Activated T-cell treated with anti-CD3 and anti-CD28 coated beads for 4 hours (primary cell): ENCODE measurements at places on chromosomes 3 and 15.

- DNase-seq = no peak
These were observed 11.7 kb upstream of the SEMA3B start for GRCh38 chr3:50256978-50257890.

GRCh38 chr3:40720341-40720740 is 195.6 kb downstream of the ZNF621 start:
- no peak for DNase-seq

DNA sequence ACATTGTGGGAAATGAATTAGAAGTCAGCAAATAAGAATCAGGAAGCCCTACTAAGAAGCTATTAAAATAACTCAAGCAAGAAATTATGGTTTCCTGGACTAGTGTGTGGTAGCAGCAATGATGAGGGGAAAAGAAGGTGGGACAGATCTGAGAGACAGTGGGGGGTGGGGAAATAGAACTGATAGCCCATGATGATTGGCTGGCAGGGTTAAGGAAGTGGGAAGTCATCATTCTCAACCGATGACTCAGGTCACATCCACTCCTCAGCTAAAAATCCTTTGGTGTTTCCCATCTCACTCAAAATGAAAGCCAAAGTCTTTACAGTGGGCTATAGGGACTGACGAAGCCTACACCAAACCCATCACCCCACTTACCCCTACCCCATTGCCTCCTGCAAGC is 153.9 kb upstream of the ARHGEF26 start:
- DNase-seq = no peak

GRCh38 chr15:51844747-51845426 is 15.4 kb downstream of the TMOD3 start:
- no peak for DNase-seq

DNA sequence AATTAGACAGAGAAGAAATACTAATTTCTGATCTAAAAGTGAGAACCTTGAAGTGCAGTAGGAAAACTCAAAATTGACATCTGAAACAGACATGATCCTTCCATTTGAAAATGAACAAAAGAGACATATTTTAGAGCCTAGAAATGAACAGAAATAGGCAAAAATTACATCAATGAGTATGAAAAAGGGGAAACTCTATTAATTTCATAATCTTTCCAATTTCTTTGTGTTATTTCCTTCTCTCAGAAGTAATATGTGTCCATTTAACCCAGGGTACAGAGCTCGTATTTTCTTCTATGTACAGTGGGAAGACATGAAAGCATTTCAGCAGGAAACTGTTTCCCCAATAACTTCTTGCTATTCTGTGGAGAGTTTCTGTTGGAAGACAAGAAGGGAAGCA is 263.1 kb downstream of the CGGBP1 start:
- no peak for DNase-seq

DNA sequence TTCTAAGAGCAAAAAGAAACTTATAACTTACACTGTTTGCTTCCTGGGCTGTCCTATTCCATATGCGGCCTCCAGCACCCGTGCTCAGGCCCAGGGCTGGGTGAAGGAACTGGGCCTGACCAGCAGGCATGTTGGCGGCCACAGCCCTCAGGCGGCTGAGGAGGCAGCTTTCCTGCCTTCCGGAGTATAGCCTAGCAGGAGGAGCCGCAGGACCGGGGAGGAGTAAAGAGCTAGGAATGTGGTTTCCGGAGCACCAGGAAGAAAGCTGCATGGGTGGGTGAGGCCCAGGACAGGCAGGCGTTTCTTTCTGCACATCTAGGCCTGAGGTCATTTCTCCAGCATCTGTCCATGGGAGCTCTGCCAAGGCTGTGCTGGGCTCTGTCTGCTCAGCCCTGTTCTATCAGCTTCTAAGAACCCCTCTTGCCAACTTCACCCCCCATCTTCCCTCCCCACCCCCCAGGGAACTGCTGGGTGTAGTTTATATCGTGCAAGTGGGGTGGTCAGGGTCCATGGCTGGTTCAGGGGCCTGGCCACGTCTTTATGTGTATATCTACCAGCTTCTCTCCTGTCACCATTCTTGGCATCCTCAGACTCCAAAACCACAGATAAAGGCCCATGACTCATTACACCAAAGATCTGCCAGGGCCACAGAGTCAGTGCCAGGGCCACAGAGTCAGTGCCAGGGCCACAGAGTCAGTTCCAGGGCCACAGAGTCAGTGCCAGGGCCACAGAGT is 7.8 kb upstream of the KIF7 start:
- DNase-seq = no peak

GRCh38 chr3:14031271-14031670 is 93.4 kb downstream of the CHCHD4 start:
- DNase-seq = no peak

- DNase-seq = no peak
These were observed 23.2 kb downstream of the RLBP1 start for GRCh38 chr15:89198196-89198595.

- DNase-seq = no peak
These were observed 53.0 kb downstream of the ARHGEF3 start for GRCh38 chr3:56748663-56749231.

GRCh38 chr3:33008282-33008681 is 56.8 kb downstream of the CCR4 start:
- no peak for DNase-seq

DNA sequence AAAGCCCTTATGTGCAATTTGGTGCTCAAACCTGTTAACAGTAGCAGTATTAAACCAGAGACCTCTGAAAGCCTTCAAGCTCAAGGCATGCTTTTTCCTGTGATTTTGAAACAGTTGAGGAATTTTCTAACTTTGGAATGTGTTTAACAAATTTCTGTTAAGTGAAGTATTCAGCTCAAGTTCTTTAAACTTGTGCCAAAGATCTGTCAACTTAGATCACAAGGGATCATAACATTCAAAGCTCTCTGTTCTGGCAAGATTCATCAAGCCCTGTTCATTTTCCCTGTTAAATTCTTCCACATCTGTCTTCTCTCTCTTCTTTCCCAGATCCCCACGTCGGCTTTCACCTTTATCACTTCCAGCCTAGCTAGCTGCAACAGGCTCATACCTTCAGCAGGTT is 28.8 kb upstream of the RYK start:
- no peak for DNase-seq

DNA sequence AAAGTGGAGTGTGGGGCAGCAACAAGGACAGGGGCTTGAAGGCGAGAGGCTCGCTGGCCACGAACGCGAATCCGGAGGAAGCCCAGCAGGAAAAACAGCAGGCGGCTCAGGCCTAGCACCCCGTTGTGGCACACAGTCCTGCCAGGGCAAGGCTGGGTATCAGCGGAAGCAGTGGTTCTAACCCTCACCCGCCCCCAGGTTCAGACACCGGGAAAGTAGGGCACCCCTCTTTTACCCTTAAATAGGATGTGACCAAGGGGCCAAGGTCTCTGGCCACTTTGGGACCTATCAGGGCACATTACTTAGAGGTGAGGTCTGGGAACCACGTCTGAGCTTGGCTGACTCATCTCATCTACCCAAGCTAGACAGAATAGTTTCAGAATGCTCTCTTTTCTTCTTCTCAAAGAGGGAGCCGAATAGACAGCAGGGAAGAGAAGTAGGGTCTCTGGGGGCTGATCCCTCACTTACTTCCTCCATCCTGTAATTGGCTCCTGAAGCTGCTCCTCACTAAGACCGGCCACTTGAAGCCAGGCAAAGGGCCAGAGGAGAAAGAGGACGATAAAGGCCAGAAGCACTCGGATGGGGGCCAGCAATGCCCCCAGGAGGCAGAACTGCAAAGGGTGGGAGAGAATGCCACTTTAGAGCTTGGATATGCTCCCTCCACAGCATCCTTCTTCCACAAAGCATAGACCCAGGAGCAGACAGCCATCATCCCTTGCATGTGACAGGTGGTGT is 1.7 kb downstream of the LPCAT4 start:
- no peak for DNase-seq

DNA sequence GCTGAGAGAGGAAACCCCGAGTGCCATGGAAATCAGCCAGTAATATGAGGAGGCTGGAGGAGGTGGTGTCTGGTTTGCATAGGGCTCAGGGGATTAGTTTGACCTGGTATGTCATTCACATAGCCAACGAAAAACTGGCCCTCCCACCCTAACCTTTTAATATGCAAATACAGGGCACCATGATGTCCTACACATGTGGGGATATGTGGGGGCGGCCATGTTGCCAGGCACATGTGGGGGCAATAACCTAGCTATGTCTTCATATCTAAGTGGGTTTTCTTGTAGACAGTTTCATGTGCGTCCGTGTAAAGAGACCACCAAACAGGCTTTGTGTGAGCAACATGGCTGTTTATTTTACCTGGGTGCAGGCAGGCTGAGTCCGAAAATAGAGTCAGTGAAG is 110.1 kb downstream of the MOBP start:
- DNase-seq = no peak

DNA sequence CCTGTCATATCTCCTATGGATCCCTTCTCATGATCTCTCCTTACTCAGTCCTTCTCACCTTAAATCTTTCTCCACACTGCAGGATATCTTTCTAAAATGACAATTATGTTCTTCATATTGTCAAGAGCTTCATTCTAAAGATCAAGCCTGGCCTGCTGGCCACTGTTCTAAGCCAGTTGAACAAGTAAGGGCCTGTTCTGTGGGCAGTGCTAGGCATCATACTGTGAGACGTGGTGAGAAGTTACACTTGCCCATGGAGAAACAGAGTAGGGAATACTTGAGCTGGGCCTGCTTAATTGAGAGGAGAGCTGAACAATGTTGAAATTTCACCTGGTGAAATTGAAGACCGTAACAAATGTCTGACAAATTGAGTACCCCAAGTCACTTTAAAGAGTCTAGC is 184.1 kb upstream of the RASGRP1 start:
- DNase-seq = no peak

- DNase-seq = no peak
These were observed 229.1 kb upstream of the IGF1R start for GRCh38 chr15:98419173-98419780.

DNA sequence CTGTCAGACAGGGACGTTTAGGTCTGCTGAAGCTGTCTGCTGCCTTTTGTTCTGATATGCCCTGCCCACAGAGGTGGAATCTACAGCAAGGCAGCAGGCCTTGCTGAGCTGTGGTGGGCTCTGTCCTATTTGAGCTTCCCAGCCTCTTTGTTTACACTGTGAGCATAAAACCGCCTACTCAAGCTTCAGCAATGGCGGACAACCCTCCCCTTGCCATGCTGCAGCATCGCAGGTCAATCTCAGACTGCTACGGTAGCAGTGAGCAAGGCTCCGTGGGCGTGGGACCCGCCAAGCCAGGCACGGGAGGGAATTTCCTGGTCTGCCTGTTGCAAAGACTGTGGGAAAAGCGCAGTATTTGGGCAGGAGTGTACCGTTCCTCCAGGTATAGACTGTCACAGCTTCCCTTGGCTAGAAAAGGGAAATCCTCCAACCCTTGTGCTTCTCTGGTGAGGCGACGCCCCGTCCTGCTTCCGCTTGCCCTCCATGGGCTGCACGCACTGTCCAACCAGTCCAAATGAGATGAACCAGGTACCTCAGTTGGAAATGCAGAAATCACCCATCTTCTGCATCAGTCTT is 71.4 kb downstream of the SPSB4 start:
- DNase-seq = no peak

DNA sequence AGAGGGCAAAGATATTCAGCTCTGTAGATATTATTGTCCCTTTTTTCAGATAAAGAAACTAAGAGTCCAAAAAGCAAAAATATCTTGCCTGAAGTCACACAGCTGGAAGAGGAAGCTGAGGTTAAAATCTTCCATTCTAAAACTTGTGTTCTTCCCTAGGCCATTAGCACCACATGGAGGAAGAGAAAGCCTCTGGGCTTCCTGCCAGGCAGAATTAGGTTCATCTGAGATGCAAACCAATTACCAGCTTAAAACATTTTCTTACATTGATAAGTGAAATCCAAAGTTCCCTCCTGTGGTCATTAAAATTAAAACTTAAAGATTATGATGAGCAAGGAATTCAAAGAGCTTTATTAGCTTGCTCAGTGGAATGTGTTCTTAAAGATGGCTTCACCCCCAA is 235.3 kb upstream of the SETMAR start:
- no peak for DNase-seq

DNA sequence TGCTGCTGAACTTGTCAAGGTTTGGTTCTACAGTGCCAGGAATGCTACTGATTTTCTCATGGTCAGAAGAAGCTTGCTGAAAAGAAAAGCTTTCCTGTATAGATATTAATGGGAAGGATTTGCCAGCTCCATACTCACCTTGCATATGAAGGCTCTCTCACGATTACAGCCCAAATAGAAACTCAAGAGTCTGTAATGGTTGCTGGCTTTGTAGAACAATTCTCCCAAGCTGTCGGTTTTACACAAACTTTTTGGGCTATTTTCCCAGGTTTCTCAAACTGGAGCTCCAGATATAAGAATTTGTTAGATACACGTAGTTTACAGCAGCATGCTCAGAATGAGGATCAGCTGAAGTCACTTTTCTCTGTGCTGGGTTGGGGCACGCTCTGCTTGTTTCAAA is 30.1 kb upstream of the LRRC3B start:
- DNase-seq = no peak

GRCh38 chr3:153161714-153162512 is at the start of gene RAP2B:
TSS of gene RAP2B (plus strand) at chr3:153162226. CDS start at chr3:153162694, 468 bp downstream.
- peak; percentile 92 for DNase-seq

DNA sequence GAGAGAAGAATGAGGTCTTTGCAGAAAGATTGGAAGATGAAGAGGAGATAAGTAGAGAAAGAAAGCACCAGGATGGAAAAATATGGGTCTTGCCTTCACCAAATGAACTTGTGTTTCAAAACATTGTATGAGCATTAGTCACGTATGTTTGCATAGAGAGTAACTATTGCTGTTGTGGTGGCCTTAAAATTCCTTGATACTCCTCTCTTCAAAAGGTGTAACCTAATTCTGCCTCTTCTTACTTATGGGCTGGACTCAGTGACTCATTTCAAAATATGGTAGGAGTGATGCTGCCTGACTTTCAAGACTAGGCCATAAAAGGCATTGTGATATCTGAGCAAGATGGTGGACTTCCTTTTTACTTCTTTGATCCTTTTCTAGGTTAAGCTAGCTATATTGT is 228.7 kb upstream of the ZNF385D start:
- no peak for DNase-seq

DNA sequence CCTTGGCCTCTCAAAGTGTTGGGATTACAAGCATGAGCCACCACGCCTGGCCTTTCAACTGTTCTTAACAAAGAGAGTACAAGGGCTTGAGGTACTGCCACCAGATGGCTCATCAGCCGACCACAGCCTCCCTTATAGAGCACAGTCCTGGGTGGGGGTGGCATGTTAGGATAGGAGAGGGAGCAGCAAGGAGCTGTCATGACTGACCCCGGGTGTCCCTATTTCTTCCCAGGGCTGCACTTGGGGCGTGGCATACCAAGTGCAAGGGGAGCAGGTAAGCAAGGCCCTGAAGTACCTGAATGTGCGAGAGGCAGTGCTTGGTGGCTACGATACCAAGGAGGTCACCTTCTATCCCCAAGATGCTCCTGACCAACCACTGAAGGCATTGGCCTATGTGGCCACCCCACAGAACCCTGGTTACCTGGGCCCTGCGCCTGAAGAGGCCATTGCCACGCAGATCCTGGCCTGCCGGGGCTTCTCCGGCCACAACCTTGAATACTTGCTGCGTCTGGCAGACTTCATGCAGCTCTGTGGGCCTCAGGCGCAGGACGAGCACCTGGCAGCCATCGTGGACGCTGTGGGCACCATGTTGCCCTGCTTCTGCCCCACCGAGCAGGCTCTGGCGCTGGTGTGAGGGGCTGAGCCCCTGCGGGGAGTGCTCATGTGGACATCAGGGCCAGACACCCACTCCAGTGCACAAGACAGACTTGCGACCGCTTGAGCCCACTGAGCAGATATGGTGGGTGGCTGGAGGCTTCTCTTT is 2.1 kb downstream of the CHAC1 start:
- DNase-seq = no peak

- no peak for DNase-seq
These were observed 125.1 kb upstream of the IQSEC1 start for GRCh38 chr3:13198264-13198879.

GRCh38 chr15:95511671-95512070 is 818.8 kb upstream of the NR2F2 start:
- DNase-seq = no peak

- DNase-seq = no peak
These were observed 247.7 kb upstream of the TLE3 start for GRCh38 chr15:70345251-70346019.
